ENCODE measurements at places on chromosomes 4 and X. TPM values are rescaled to one million over a fixed set of nuclear protein-coding genes. Genes with fewer than 3 reads are reported as not detected.

DNA sequence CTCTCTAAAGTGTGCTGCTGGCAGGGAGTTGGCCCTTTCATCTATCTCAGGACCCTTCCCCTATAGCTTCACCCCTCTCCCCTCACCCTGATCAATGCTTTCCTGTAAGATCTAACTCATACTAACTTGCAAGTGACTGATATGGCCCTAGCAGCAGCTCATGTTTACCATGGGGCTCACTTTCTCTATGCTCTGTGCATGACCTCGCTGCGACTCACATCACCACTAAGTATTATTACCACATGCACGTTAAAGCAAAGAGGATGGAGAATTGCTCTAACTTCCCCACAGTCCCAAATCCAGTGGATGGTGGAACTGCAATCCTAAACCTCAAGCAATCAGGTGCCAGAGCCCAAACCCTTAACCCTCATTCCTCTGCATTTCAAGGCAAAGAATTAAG lies 626.6 kb downstream of the MID1IP1 start:
- ATAC-seq, result no peak

GRCh38 chr4:53764761-53765490 lies 173.6 kb upstream of the LNX1 start:
- ATAC-seq, result no peak

CT83 gene
- total RNA-seq, result not detected

FAM47E gene
- 0.20 TPM for total RNA-seq

ZXDA gene
- 1.3 TPM for total RNA-seq

Measured in esophagus mucosa (tissue), 1 donor.